ENCODE measurements at places on chromosomes 12 and 14.

- no peak for DNase-seq
Measured at GRCh38 chr12:18580291-18580690, 157.5 kb downstream of the PLCZ1 start.

DNA sequence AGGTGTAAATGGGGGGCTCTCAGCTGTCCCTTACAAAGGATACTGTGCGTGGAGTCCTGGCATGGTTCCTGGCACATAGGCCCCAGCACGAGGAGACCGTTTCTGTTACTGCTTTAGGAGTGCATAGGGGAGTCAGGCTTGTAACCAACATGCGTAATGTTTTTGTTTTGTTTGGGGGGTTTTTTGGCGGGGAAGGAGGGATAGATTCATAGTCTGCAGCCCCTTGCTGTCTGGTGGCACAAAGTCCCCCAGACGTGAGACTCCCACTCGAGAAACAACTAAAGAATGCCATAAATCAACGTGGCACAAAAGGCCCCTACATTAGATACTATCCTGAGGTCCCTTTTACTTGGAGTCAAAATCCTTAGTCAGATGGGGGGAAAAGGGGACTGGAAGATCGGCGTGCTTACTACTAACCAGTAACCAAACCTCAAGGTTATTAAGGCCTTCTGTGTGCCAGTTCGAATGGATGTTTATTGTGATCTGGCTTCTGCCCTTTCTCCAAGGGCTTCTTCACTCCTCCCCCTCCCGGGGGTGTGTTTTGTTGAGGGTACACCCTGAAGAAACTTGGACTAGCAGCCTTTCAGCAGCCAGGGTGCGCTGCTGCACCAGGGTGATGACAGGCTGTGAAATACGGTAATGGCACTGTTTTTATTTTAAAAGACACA, 874 bp downstream of the ISCU start:
- peak; percentile 74 for DNase-seq

DNA sequence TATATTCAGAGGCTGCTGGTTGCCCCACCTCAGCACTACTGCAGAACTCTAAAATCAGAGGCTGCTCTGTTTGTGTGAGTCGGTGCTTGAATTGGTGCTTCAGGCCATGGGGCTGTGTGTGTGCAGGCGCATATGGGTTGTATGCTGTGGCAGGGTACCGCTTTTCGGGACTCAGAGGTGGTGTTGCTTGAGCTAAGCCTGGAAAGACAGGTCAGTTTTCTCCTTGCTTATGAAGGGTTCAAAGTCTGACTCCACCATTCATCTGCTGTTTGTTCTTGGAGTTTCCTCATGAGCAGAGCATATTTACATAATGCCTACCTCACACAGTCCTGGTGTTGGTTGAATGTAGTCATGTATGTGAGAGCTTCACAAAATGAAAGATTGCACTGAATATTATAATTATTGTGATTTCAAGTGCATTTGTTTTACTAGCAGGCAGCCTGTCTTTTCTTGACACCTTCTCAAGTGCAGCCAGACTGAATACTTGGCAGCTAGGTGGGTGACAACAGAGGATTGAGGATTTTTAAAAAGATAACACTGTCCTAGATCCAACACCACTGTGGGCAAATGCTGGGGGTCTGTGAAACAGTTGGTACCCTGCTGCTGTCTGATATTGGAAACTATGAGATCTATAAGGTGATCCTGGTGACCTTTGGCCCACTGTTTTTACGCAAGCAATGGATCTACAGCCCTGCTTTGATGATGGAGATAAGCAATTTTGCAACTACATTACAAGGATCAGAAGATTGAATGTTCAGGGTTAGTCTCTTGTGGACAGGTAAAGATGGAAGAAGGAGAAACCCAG, 1.0 kb upstream of the ANG start:
- DNase-seq, result no peak

DNA sequence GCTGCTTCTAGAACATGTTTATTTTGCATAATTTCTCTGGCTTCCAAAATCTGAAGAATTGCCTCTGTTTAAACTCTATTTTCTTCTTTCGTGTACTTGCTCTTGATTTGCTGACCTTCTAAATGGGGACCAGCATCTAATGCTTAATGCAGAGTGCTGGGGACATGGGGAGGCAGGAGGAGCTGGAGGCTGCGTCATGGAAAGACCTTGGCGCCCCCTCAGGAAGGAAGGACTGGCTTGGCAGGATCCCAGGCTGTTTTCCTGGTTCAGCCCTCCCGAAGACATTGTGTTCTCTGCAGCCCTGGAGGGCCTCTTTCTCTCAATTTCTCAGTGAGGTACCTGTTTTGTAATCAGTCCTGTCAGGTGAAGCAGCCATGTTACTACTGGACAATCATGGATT, 5.5 kb downstream of the PRKCH start:
- DNase-seq, result no peak

- peak; percentile 4 for DNase-seq
Measured at GRCh38 chr14:63770187-63770807, 42.4 kb upstream of the SGPP1 start.

DNA sequence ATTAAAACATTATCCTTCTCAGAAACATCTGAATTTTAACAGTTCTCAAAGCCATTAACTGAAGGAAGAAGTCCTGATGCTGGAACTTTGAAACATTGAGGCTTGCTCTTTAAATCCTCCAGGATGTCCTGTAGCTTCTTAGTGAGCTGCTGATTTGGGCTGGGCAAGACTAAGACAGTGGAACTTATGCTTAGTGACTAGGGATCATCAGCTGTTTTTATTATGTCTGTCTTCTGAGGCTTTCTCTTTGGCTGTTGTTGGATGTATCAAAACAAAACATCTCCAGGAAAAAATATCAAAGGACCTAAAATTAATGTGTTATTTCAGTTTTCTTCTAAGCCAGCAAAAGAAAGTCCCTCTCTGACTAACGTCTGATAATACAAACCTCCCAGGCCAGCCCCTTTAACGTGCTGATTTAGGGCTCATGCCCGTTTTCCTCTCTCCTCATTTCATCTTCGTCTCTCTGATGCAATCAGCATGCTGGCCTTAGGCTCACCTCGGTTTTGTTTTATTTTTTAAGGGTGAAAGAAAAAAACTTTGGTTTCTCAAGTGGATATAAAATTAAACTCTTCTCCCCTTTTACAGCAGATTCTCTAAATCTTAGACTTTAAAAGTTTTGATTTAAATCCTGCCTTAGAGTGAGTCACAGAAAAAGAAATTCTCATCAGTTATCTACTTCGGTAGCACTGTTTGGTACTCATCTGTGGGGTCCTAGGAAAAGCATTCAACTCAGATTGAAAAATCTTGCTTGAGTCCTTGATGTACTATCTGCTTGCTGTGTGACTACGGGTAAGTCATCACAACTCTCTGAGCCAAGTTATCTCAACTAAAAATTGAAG, 106.2 kb upstream of the CCDC91 start:
- no peak for DNase-seq

- DNase-seq, result no peak
Measured at GRCh38 chr14:76917745-76918255, 91.6 kb downstream of the LRRC74A start.

- no peak for DNase-seq
Measured at GRCh38 chr12:57694459-57695019, 607 bp downstream of the OS9 start.

DNA sequence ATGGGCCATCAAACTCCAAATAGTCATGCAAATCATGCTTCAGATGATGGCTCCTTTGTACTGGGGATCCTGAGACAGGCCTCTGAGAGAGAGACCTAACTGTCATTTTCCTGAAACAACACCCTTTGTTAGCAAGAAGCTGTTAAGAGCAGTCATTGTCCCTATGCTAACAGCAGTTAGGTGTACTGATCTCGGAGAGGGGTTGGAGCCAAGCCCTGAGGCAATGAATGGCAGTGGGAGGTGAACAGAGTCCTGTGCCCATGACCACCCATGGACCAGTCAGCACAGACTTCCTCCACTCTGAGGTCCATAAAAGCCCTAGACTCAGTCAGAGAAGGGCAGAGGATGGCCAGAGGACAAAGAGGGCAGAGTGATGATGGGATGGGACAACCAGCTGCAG, 747.6 kb upstream of the LRFN5 start:
- no peak for DNase-seq

DNA sequence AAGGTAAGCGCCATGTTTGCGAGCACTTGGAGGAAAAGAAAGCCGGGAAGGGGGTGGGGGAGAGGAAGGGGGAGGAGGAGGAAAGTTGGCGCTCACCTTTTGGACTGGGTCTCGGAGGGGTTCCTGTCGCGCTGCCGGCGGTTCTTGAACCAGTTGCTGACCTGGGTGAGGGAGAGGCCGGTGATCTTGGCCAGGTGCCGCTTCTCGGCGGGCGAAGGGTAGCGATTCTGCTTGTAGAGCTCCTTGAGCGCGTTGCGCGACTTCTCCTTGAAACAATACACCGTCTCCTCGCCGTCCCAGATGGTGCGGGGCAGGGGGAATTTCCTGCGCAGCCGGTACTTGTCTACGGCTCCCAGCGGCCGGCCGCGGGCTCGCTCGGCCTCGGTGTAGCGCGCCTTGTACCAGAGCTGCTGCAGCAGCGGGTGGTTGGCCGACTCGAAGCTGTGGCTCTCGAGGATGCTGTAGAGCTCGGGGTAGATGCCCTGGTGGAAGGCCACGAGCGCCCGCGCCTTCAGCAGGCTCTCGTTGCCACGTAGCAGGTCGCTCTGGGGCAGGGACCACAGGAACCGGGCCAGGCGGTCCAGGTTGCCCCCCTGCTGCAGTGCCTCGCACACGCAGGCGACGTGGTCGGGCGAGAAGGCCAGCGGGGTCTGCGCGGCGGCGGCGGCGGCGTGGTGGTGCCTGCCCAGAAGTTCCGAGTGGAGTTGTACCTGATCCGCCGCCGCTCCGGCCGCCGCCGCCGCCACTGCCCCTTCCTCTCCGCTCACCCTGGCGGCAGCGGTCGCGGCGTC, 840 bp downstream of the SIX4 start:
- peak; percentile 5 for DNase-seq

DNA sequence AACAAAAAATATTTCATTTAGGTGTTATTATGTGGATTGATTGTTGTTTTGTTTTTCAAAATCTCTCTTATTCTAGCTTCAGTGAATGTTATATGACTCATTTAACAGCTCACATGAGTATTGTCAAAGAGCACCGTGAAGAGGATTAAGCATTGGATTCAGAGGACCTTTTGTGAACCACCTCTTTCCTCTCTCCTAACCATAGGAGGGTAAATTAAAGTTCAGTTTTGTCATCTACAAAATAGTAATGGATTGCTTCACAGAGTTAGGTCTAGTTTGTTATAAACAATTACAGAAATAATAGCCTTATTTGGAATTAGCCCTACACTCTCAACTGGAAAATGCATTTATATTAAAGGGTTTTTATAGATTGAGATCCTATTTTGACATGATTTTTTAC, 962 bp upstream of the KERA start:
- DNase-seq, result no peak

- no peak for DNase-seq
Measured at GRCh38 chr12:99985631-99986030, 895 bp upstream of the ANKS1B start.

DNA sequence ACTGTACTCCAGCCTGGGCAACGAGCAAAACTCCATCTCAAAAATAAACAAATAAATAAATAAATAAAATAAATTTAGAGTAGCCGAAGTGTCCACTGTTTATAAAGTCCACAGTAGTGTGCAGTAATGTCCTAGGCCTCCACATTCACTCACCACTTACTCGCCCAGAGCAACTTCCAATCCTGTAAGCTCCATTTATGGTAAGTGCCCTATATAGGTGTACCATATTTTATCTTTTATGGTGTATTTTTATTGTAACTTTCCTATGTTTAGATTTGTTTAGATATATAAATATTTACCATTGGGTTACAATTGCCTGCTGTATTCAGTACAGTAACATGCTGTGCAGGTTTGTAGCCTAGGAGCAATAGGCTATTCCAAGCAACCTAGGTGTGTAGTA, 37.9 kb upstream of the GPRC5A start:
- no peak for DNase-seq

DNA sequence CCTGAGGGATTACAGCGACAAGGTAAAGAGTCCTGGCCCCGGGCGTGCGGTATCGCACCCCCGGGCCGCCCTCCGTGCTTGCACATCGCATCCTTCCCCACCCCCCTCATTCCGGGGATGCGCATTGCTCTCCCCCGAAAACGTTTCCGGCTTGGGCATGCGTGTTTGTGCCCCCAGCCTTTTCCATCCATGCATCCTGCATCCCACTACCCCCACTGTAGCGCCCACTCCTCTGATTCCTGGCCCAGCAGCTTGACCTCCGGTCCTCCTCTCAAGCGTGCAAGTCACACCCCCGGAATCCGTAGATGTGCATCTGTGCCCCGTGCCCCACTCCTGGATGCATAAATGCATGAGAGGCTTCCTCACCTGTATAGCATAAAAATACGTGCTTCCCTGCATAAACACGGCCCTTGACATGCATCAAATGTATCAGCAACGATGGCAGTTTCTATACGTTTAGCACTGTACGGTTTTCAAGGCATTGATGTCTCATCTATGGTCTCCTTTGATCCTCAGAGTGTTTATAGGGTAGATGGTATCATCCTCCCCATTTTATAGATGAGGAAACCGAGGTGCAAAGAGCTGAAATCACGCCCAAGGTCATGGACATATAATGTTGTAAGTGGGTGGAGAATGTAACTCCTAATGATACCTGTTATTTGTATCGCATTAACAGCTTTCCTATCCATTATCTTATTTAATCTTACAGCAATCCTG, 484 bp downstream of the RIC8B start:
- DNase-seq, result no peak

DNA sequence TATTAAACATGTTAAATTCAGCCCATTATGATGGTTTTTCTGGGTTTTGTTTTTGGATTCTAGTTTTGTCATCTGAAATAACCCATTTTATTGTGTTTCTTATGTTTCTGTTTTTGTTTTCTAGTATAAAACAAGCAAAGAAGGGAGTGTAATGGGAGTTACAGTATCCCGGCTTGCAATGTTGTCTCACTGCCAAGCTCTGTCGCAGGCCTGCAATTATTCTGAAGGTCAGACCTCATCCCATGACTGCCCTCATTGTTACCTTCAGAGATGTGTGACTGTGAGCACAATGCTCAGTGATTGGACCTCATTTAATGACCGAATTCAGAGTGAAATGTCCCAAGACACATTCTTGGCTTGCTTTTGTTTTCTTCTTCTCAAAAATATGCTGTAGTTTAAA, 73.0 kb upstream of the ATF1 start:
- DNase-seq, result no peak

DNA sequence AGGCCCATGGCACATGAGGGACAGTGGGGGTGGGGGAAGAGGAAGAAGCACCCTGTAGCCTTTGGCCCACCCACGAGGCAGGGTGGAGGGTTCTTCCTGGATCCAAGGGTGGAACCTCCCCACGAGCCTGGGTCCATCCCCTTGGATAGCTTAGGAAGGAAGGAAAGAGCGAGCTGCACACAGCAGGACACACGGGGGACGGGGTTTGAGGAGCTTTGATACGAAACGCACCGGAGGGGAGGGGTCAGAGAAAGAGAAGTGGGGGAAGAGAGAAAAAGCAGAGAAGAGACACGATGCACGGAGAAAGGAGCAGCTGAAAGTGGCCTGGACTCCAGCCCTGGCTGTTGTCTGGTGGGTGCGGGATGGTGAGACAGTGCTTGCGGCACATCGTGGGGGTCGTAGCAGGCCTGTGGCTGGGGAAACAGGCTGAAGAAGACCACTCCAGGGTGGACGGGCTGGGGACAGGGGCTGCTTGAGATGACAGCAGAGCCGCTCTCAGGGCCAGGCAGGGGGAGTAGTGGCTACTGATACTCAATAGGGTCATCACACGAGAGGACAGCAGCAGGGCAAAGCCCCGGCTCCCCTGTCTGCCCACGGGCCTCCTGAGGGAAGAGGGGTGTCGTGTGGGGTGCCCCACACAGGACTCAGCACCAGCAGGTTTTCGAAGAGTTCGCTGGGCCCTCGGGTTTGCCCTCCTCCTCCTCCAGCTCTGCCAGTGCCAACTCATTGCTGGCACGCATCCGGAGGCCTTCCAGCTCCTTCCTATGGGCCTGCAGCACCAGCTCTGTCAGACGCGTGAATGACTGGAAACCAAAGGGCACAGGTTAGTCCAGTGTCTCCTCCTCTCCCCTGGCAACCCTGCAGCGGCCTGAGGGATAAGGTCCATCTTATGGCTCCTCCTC, 5.4 kb upstream of the GPX2 start:
- no peak for DNase-seq

Measured in CD14-positive monocyte (primary cell).